Tibial nerve (tissue), 4 donors: ENCODE measurements at places on chromosomes 5 and 9.

GRCh38 chr5:179771311-179771895, 22.4 kb upstream of the LTC4S start:
- DNase-seq, result no peak

DNA sequence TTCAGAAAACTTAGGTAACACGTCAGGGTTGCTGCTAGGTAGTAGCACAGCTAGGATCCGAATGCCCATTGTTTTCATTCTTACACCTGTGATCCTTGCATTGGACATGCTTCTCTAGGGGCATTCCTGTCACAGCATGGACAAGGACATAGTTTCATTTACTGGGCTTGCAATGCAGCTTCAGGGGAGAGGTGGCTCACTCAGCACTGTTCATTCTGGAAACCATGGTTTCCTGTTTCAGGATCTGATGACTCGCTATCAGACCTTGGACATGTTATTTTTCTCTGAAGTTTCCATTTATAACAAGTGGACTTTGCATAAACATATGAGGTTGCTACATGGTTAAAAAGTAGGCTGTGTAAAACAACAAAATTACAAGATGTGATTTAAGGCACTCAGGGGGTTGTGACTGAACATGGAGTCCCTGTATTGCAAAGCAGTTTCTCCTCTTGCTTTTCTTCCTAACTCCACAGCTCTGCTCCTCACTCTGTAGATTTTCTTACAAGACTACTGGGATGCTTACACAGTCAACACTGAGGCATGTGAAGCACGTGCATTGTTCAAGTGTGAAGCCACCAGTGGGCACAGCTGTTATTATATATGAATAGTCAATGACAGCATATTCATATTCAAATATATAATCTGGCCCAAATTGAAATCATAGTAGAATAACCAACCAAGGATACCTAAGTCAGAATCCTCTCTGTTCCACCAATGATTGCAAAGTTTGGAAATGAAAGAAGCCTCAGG, 66.1 kb upstream of the STK32A start:
- DNase-seq, result no peak

GRCh38 chr9:2771087-2771486, 53.8 kb downstream of the KCNV2 start:
- no peak for DNase-seq

GRCh38 chr5:157828105-157828943, 30.6 kb downstream of the CLINT1 start:
- DNase-seq, result no peak

DNA sequence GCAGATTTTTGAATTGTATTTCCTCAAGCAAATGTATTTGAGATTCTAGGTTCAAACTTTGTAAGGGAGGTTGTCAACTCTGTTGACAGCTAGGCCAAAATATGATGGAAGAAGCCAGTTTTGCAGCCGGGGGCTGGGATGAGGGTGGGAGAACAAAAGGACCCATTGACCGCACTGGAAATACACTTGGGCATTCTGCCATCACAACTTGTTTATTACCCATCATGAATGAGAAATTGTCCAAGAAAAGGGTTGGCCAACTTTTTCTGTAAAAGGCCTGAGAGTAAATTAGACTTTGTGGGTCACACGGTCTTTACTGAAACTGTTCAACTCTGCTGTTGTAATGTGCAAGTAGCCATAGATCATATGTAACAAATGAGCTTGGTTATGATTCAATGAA, 221.3 kb upstream of the KLF9 start:
- no peak for DNase-seq

GRCh38 chr9:35882263-35882848, 12.2 kb upstream of the OR13J1 start:
- DNase-seq, result peak; percentile 76

DNA sequence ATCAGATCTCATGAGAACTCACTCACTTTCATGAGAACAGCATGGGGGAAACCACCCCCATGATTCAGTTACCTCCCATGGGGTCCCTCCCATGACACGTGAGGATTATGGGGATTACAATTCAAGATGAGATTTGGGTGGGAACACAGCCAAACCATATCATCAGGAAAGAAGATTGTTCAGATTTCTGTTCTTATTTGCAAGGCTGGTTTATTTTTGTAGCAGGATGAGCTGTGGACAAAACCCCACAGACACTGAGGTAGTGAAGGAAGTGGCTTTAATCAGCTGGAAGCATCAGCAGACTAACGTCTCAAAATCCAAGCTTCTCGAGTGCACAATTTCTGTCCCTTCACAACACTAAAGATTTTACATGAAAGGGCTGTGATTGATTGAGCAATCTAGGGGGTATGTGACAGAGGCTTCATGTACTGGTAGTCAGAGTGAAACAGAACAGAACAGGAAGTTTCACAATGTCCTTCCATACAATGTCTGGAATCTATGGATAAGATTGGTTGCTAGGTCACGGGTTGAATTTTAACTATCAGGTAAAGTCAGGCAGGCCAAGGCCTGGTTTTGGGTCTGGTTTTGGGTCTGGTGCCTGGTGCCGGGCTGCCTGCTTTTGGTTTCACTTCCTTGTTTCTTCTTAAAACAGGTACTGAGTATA, 91.3 kb upstream of the ZNF366 start:
- no peak for DNase-seq

DNA sequence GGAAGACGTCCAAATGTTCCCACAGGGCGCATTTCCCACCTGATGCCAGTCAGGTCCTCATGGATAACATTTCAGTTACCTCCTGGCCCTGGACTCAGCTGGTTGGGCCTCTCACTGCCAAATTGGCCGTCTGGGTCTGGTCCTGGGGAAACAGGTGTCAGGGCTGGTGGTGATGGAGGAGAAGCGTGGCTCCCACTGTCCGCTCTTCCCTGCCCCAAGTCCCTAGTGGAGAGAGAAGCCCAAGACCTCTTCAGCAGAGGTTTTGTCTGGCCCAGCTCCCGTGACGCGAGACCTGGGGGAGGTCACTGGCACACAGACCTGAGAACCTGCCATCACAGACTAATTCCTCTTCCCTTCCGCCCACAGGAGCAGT, 27.8 kb upstream of the PRDM12 start:
- DNase-seq, result no peak

DNA sequence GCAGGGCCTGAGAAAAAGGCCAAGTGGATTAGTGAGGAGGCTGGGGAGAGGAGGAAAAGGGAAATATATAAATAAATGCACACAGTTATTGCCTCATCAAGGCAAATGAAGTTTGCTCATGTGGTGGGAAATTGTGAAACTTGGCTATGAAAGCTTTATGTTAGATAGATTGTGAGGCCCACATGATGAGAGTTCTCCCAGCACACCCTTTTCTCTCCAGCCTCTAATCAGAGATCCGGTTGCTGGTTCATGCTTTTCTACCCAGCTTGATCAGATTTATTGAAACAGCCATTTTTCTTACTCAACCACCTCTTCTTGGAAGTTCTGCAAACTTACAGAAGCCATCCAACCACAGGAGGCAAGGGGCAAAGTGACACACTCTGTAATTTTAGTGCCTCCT, 125.8 kb upstream of the KLF4 start:
- no peak for DNase-seq

- DNase-seq, result peak; percentile 97
These were observed at the start of gene HMGCS1 for GRCh38 chr5:43313035-43313853. Gene HMGCS1 (minus strand): TSS chr5:43313412. CDS start chr5:43298965, 14,447 bp downstream.

- DNase-seq, result no peak
These were observed 395.7 kb downstream of the TLE1 start for GRCh38 chr9:81293651-81294050.

DNA sequence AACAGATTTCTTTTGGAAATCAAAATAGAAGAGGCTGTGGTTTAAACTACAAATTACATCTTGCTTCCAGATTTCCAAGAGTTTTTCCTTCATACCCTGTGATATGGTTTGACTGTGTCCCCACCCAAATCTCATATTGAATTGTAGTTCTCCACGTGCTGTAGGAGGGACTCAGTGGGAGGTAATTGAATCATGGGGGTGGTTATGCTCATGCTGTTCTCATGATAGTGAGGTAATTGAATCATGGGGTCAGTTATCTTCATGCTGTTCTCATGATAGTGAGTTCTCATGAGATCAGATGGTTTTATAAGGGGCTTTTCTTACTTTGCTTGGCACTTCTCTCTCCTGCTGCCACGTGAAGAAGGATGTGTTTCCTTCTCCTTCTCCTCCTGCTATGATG, 687.0 kb upstream of the ZNF608 start:
- DNase-seq, result no peak

- no peak for DNase-seq
These were observed 8.4 kb upstream of the OLFM1 start for GRCh38 chr9:135079018-135079417.

- no peak for DNase-seq
These were observed 1.5 kb downstream of the FRMPD1 start for GRCh38 chr9:37652261-37652660.

- no peak for DNase-seq
These were observed 3.6 kb upstream of the OTULINL start for GRCh38 chr5:14577971-14578370.

GRCh38 chr9:138014563-138014945, 137.0 kb downstream of the CACNA1B start:
- no peak for DNase-seq

- DNase-seq, result no peak
These were observed 58.1 kb downstream of the MARCHF3 start for GRCh38 chr5:126972062-126972895.

GRCh38 chr5:73901043-73901442, 275.0 kb downstream of the ARHGEF28 start:
- peak; percentile 31 for DNase-seq

GRCh38 chr5:16726538-16726946, 109.7 kb upstream of the RETREG1 start:
- no peak for DNase-seq

DNA sequence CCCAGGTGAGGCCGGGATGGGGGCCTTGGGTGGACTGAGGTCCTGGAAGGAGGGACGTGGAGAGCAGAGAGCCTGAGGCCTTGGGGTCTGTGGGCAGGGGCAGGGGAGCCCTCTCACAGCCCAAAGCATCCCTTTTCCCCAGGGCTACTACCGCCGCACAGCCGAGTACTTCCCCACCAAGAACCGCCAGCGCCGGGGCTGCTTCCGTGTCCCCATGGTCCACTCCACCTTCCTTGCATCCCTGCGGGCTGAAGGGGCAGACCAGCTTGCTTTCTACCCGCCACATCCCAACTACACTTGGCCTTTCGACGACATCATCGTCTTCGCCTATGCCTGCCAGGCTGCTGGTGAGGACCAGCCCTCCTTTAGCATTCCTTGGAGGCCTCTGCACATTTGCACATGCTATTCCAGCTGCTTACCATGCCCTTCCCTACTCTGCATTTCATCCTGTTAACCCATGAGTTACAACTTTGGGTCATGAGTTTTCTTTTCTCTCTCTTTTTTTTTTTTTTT, 3.7 kb downstream of the CERCAM start:
- DNase-seq, result no peak

DNA sequence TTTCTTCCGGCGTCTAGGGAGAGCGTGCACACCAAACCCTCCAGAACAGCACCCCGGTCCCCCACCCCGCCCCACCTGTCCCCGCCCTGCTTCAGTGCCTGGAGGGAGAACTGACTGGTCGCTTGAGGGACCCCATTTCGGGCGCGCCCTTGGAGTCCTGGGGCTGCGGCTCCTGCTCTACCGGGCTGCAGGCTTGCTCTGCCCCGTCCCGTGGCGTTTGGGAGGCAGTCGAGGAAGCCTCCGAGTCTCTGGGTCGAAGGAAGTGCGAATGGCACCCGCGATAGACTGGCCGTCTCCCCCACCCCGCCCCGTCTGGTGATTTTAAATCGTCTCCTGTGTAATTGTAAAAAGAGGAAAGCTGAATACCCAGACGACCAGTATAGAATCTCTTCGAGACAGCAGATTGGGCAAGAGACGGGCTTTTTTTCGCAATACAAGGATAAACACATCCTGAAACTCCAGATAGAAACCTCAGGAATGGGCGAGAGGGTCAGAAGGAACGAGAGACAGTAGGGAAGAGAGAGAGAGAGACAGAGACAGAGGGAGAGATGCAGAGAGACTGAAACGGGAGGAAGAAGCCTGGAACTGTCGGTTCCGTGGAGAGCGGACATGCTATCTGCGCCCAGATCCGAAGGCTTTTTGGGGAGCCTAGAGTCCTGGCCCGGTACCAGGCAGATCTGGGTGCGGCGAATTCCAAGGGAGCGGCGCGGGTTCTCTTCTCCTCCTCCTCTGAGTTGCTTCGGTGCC, 9.9 kb downstream of the PRDM6 start:
- peak; percentile 46 for DNase-seq
